ENCODE measurements at places on chromosomes 3 and 15. TPM values are rescaled to one million over a fixed set of nuclear protein-coding genes. Genes with fewer than 3 reads are reported as not detected.

Gene LYZL4
- total RNA-seq: not detected

Gene JAGN1
- total RNA-seq: 31.7 TPM

Gene SLC12A8
- total RNA-seq: 0.38 TPM

Gene FAH
- 11.0 TPM for total RNA-seq

Gene WDR53
- total RNA-seq: 6.3 TPM

Gene SCAANT1
- not detected for total RNA-seq

Gene SERPINI2
- not detected for total RNA-seq

Gene MLF1
- total RNA-seq: 5.2 TPM

Gene MESP2
- total RNA-seq: not detected

Gene NDUFB4
- 20.8 TPM for total RNA-seq

Gene TRAIP
- 3.2 TPM for total RNA-seq

Gene ANKUB1
- total RNA-seq: under 0.01 TPM

Gene WDR72
- not detected for total RNA-seq

Gene USP4
- total RNA-seq: 20.4 TPM

Gene LMAN1L
- total RNA-seq: not detected

Gene CAMKV
- total RNA-seq: not detected

Gene ROBO1
- 0.64 TPM for total RNA-seq

Gene ARRDC4
- total RNA-seq: 1.6 TPM

Gene NRG4
- total RNA-seq: not detected

Gene NMD3
- total RNA-seq: 88.2 TPM

Gene MOBP
- not detected for total RNA-seq

Gene CLDND1
- 125 TPM for total RNA-seq

Gene IQCB1
- 7.0 TPM for total RNA-seq

Gene ZNF860
- total RNA-seq: 1.3 TPM

Gene FGF12
- 1.0 TPM for total RNA-seq

Gene BTBD1
- 94.2 TPM for total RNA-seq

Gene UCN2
- total RNA-seq: not detected

Gene SLC9C1
- total RNA-seq: under 0.01 TPM

Gene ACOX2
- 1.6 TPM for total RNA-seq

Gene IGSF10
- total RNA-seq: not detected

All from dermis microvascular lymphatic vessel endothelial cell (primary cell).